ENCODE measurements at places on chromosomes 7 and 10. TPM values are rescaled to one million over a fixed set of nuclear protein-coding genes. Genes with fewer than 3 reads are reported as not detected.

C10orf90 gene
- total RNA-seq, result not detected

GPNMB gene
- 1.6 TPM for total RNA-seq

CTNNA3 gene
- not detected for total RNA-seq

IGFBP1 gene
- total RNA-seq, result not detected

AKR1C8 gene
- not detected for total RNA-seq

RARRES2 gene
- not detected for total RNA-seq

ABCB4 gene
- total RNA-seq, result not detected

VAX1 gene
- total RNA-seq, result not detected

TMEM178B gene
- 0.02 TPM for total RNA-seq

STEAP1 gene
- 3.1 TPM for total RNA-seq

FBH1 gene
- total RNA-seq, result 61.8 TPM

SPDYE5 gene
- 0.16 TPM for total RNA-seq

MACC1 gene
- total RNA-seq, result 0.14 TPM

TNS3 gene
- 33.3 TPM for total RNA-seq

FRMPD2 gene
- 0.98 TPM for total RNA-seq

MBLAC1 gene
- 3.2 TPM for total RNA-seq

CRHR2 gene
- total RNA-seq, result not detected

HDAC9 gene
- total RNA-seq, result 11.3 TPM

FERD3L gene
- not detected for total RNA-seq

FOXI2 gene
- not detected for total RNA-seq

TUBAL3 gene
- total RNA-seq, result 0.22 TPM

DYNC1I1 gene
- not detected for total RNA-seq

TWIST1 gene
- 16.1 TPM for total RNA-seq

PTF1A gene
- not detected for total RNA-seq

NYAP1 gene
- not detected for total RNA-seq

EXOSC1 gene
- 62.3 TPM for total RNA-seq

EBF3 gene
- total RNA-seq, result not detected

PRTFDC1 gene
- not detected for total RNA-seq

CYP2C9 gene
- total RNA-seq, result not detected

Data from MCF 10A (cell line).